Activated CD8-positive, alpha-beta memory T cell treated with anti-CD3 and anti-CD28 coated beads for 4 hours (primary cell): ENCODE measurements at places on chromosomes 5 and 9.

GRCh38 chr5:173413471-173413982 is 85.3 kb upstream of the STC2 start:
- DNase-seq, result no peak

- DNase-seq, result no peak
These were observed 81.3 kb upstream of the DMRT1 start for GRCh38 chr9:759983-760736.

- no peak for DNase-seq
These were observed 56.5 kb upstream of the ZNF354A start for GRCh38 chr5:178786859-178787499.

GRCh38 chr9:89953824-89954615 is 349.2 kb downstream of the GADD45G start:
- DNase-seq, result no peak

DNA sequence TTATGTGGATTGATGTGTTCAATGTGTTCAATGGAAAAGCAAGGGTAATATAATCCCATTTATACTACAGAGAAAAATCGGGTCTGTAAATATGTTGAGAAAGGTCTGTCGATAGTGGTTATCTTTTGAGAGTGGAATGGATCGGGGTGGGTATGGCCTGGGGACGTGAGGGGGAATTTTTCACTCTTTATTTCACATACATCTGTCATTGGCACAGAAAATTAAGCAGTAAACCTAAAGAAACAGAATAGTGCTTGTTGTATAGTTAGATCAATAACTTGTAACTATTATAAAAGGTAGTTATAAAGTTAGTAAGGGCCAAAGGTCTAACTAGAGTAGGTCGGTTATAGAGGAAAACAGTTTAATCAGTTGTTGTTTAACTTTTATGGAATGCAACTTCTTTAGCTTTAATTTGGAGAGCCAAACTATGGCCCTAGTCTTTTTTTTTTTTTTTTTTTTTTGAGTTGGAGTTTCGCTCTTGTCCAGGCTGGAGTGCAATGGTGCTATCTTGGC is 66.1 kb upstream of the ABL1 start:
- DNase-seq, result no peak

GRCh38 chr5:94397508-94397907 is 220.9 kb downstream of the KIAA0825 start:
- no peak for DNase-seq

GRCh38 chr5:89289604-89290003 is 406.6 kb upstream of the MEF2C start:
- no peak for DNase-seq
